ENCODE measurements at places on chromosomes 3 and 15.

- peak; percentile 86 for DNase-seq
Measured at GRCh38 chr15:63372018-63372705, 9.5 kb downstream of the CA12 start.

DNA sequence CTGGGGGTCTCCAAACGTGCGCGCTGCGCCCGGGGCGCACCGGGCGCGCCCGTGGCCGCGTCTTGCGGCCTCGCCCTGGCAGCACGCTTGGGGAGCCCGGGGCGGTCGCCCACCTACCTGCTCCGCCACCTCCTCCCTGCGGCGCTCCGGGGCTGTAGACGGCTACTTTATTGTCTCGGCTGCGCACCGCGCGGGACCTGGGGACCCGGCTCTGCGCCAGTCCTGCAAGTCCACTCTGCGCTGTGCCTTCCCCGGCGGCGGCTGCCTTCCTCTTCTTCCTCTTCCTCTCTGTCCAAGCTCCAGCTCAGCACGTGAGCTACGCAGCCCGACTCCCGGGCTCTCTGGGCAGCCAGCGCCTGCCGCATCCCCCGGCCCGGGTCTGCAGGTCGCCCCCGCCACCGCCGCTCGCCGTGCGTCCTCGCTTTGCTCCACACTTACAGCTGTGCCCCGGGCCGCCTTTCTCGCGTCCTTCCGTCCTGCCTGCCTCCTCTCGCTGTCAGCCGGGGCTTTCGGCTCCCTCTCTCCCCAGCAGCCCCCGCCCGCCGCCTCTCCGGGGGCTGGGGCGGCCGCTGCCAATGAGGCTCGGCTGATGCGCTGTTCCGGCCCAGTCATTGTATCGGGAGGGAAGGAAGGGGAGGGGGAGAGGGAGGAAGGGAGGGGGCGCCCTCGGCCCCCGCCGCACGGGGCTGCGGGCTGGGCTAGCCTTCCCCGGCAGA lies 156.4 kb upstream of the FRMD4B start:
- no peak for DNase-seq

DNA sequence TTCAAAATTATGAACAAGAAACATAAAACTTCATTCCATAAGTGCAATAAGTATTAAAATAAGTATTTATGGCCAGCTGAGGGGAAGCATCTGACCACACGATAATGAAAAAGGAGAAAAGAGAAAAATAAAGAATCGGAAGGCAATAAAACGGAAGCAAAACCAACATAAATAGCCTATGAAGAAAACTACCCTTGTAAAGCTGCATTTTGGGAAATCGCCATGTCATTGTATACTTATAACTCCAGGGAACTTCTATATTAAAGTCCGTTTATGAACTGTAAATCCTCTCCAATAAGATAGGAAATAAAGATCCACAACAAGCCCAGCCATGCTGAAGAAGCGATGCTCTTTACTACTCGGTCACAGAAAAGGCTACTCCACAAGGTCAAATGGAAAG lies 47.7 kb downstream of the MORC1 start:
- DNase-seq: no peak

GRCh38 chr15:76996076-76996525 lies 1.2 kb downstream of the PSTPIP1 start:
- DNase-seq: no peak

DNA sequence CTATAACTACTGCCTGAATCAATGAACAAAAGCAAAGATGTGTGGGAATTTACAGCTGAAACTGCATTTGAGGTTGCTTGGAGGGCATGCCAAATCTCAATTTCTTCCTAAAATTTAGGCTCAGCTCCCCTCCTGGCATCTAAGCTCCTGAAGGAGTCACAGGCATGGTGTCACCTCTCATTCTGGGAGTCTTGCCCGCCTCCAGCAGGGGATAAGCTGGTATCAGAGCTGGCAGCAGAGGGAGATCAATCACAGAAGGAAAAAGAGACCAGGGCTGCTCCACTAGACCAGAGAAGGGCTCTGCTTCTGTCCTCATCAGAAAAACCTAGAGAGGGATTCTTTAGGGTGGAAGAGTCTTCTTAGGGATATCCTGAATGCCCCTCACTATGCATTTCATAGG lies 150.4 kb upstream of the SLC6A11 start:
- no peak for DNase-seq

DNA sequence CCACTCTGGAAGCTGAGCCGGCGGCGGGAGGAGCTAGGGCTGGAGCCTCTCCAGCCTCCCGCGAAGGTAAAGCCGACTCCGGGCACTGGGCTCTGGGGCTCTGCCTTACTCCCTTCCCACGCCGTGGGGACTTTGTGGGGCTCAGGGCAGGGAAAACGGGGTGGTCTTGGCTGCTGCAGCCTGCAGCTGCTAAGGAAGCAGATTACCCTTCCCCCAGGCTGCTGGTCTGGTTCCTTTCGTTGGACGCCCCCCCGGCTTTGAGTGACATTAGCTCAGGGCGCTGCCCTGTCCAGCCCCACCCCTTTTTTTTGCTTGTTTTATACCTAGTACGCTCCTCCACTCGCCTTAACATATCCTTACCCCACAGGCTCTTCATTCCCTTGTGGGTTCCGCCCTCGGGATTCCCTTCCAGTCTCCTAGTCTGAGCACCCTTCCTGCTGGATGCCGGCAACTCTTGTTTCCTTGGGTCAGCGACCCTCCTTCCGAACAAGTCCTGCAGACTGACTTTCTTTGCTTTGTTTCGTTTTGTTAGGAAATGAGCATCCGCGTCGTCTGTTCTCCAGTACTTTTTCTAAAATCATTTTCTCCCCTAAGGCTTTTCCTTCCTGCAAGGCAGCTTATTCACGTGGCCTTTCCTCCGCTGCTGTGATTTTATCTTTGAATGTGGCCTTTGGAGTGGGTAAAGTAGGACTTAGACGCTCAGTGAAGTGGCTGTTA lies 551 bp downstream of the DNAJC13 start:
- DNase-seq: no peak

- no peak for DNase-seq
Measured at GRCh38 chr3:114293838-114294535, at the start of gene TIGIT. TSS of gene TIGIT (plus strand) at chr3:114294028. CDS start at chr3:114294062, 34 bp downstream.

GRCh38 chr3:45210308-45211041 lies 15.6 kb downstream of the TMEM158 start:
- no peak for DNase-seq

DNA sequence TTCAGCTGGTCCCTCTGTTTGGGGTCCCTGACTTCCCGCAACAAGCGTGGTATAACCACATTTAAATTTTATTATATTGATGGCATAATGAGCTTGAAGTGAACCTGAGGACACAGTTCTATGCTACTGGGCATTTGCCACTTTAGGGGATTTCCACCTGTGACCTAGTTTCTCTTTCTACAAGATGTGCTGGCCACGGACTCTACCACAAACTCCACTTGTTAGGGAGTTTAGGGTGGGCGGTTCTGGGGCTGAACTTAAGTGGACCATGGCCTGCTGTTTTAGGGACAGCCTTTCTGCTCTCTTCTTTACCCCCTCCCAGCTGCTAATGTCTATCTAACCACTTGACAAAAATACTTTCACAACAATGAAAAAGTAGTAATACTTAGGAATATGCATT lies 1199.1 kb downstream of the SI start:
- DNase-seq: no peak

- DNase-seq: no peak
Measured at GRCh38 chr15:58501006-58501405, 69.2 kb downstream of the LIPC start.

- DNase-seq: peak; percentile 54
Measured at GRCh38 chr15:50884540-50884939, 23.9 kb upstream of the AP4E1 start.

DNA sequence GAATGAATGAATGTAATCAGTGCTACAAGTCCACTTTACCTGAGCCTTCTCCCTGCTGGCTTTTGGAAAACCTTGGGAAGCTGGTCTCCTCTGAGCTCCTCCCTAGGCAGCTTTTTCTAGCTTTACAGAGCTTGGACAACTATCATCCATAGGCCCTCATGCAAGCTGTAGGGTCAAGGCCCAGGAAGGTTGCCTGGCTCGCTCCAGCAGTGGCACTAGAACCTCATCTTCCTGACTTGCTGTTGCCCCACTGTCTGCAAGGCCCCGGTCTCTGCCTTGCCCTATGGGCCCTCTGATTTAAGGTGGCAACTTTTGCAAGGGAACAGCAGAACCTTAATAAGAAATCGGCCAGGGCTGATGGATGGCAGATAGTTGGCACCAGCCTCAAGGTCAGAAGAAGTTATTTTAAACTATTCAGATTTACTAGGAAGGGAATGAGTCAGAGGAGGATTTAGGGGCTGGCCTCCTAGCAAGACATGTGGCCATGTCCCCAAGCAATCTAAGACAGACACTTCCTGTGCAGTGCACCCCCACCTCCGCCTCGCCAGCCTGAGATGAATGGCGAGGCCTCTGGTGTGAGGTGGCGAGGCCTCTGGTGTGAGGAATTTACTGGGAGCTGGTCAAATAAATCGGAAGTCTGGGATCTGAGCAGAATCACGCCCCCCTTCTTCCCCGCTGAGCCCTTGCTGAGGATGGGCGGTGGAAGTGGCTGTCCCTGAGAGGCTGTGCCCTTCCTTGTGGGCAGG lies 180.8 kb downstream of the MEGF11 start:
- DNase-seq: no peak

DNA sequence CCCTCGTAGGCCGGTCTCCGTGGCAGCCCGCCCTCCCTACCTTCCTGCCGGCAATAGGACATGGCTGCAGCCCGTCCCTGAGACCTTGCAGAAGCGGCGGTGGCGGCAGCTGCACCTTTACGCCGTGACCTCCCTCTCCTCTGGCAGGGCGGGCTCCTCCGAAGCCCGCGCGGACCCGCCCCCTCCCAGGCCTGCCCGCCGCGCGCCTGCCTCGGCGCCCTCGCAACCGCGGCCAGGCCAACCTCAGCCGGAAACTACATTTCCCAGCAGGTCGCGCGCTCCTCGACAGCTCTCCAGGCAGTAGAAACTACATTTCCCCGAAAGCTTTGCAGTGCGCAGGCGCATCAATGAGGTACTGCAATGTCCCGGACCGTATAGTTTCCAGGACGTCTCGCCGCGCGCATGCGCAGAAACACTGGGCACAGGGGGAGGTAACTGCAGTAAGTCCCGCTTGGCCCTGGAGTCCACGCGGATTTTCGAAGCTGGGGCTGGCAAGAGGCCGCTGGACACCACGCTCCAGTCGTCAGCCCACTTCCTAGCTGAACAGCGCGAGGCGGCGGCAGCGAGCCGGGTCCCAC lies at the start of the genes CHCHD4 and TMEM43:
Gene CHCHD4 (minus strand): TSS at position 256 of the 578 bp plus-strand sequence. CDS start 194 bp downstream, at position 62.
Gene TMEM43 (plus strand): TSS at position 438 of the 578 bp plus-strand sequence. CDS start 142 bp downstream, outside the sequence.
- peak; percentile 98 for DNase-seq

DNA sequence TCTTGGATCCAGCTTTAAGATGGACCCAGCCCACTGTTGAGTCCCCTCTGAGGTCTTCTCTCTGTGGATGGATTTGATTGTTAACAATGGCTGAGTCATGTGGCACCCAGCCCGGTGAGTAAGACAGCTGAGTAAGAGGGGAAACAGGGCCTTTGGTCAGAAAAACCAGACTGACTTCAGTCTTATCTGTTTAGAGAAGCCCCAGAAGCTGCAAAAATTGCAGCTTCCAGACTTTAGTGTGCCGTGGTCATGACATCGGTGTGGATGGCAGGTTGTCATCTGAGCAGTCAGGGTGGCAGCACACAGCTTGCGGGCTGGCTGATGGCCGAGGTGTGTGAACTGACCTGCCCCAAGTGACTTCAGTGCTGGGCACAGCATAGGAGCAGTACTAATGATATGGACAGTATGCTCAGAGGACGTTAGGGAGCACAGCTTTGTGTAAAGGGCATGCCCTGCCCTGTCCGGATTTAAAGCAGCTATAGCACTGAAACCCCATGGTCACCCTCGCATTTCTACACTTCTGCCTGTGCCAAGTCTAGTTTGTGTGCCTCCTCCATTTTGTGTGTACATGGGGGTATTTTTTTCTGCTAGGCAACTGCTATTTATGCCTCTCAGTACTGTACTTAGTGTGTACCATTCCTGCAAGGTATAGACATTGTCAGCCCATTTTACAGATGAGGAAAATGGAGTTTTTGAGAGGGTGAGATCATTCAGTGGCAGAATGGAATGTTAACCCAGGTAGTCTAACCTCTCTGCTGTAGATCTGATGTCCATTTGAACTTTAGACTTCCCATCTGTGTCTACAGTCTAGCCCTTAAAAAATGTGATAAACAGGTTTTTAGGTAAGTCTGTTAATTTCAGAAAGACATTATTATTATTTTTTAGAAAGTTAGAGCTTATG lies 44.4 kb downstream of the FLNB start:
- DNase-seq: peak; percentile 80

DNA sequence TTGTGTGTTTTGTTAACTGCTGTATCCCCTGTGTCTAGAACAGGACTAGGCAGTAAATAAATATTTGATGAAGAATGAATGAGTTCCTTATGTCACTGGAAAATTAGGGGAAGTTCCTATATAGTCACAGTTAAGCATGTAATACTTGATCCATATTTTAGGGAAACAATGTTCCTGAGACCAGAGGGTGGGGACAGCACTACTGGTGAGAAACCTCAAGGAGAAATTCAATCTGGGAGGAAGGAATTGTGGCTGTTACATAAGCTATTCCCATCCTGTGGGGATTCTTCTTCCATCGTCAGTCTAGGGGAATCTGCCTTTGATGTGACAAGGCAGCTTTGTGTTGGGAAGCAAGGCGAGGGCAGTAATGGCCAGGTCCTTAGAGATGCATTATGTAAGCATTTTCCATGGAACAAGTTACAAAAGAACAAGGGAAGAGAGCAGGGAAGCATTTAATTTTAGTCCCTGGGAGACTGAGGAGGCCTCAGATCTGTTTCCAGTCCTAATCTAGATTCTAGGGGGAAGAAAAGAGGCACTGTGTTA lies 219.3 kb upstream of the TTC14 start:
- no peak for DNase-seq

- DNase-seq: no peak
Measured at GRCh38 chr15:90345857-90346256, 6.2 kb upstream of the ZNF774 start.

GRCh38 chr3:10702961-10703740 lies 112.9 kb upstream of the SLC6A11 start:
- DNase-seq: no peak

GRCh38 chr3:13138833-13139145 lies 65.6 kb upstream of the IQSEC1 start:
- no peak for DNase-seq

GRCh38 chr3:45555666-45556065 lies 38.9 kb upstream of the LIMD1 start:
- DNase-seq: no peak

DNA sequence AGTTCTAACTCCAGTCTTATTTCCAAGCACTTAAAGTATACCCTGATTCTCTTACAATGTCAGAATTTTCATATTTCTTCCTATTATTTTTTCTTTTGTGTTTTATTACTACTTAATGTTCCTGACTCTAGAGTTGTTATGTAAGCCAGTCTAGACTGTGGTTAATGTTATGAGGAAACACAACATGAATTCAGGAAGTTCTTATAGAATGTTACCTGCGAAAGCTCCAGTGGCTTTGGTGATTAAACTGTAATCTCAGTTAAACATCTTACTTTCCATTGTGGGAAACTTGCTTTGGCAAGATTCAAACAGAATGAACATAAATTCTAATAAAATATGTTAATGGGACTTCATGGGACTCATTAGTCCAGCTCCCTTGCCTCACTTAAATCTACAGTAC lies 36.6 kb upstream of the CHL1 start:
- DNase-seq: no peak

DNA sequence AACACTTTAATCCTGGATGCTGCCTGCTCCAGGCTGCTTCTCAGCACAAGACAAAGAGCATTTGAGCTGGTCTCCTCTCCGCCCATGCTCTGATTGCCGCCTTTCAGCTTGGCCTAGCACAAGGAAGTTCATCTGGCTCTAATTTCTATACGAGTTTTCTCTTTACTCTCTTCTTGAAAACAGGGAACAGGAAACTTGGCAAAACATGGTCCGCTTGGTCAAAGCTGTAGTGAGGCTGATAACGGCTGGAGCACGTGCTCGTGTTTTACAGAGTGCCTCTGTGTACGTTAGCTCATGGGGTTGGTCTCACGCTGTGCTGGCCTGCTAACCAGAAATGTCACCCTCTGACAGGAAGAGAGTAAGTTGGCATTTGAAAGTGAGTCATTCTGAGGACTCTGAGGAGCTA lies 19.2 kb downstream of the RARRES1 start:
- DNase-seq: no peak

All from BJ (cell line).